Colonic mucosa (tissue), 4 donors: ENCODE measurements at places on chromosomes 1 and 21.

DNA sequence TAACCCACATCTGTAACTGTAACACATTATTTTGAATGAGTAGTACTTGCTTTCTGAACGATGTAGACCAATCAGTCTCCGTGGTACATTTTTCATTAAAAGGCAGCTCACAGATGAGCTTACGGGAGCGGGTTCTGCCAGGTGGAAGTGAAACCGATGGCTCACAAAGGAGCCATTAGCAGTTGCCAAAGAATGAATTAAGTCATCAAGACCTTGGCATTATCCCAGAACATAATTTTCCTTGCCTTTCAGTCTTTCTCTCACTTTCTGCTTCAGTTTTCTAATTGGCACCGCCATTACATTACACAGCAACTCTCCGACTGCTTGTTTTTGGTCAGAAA lies 33.5 kb upstream of the UTS2 start:
- DNase-seq, result no peak
- H3K27me3 ChIP-seq, result no peaks in the 10 kb centered on the region
- no peaks in the 10 kb centered on the region for H3K4me1 ChIP-seq
- H3K36me3 ChIP-seq, result no peaks in the 10 kb centered on the region

GRCh38 chr1:232218955-232219865 lies 410.7 kb downstream of the SIPA1L2 start:
- no peaks in the 10 kb centered on the region for H3K36me3 ChIP-seq
- H3K4me1 ChIP-seq, result no peaks in the 10 kb centered on the region
- H3K27me3 ChIP-seq, result no peaks in the 10 kb centered on the region

- H3K4me3 ChIP-seq, result peak overlapping the region; percentile 19
- DNase-seq, result no peak
- no peaks in the 10 kb centered on the region for H3K36me3 ChIP-seq
Measured at GRCh38 chr1:2132222-2133038, 62.1 kb downstream of the FAAP20 start.

DNA sequence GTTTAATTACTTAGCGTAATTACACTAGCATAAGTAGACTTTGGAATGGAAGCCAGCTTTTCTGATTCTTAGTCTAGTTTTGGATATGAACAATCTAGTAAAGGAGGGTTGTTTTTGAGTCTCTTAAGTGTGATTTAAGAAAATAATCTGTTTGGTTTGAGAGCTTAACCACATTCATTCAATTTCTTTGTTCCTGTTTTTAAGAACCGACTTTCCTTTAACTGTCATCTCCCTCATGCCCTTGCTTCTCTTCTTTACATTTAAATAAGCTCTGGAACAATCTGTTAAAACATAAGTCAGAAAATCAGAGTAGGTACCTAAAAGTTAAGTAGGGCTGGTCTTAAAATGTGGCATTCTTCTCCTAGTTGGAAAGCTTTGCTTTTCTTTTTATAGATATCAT lies 27.7 kb downstream of the CDC42 start:
- H3K36me3 ChIP-seq, result peaks cover 11% of the 10 kb centered on the region
- no peak overlapping the region for H3K4me3 ChIP-seq
- peaks cover 10% of the 10 kb centered on the region for H3K4me1 ChIP-seq
- DNase-seq, result no peak
- no peaks in the 10 kb centered on the region for H3K27me3 ChIP-seq

- no peaks in the 10 kb centered on the region for H3K36me3 ChIP-seq
- H3K27ac ChIP-seq, result no peak overlapping the region
- H3K27me3 ChIP-seq, result no peaks in the 10 kb centered on the region
Measured at GRCh38 chr1:205770618-205771017, 4.7 kb downstream of the RAB29 start.

GRCh38 chr1:33331444-33332356 lies 10.8 kb upstream of the A3GALT2 start:
- DNase-seq, result no peak
- no peak overlapping the region for H3K4me3 ChIP-seq
- H3K27ac ChIP-seq, result no peak overlapping the region
- H3K27me3 ChIP-seq, result no peaks in the 10 kb centered on the region
- H3K36me3 ChIP-seq, result peaks cover 13% of the 10 kb centered on the region
